ENCODE measurements at places on chromosomes 12 and 14. TPM values are rescaled to one million over a fixed set of nuclear protein-coding genes. Genes with fewer than 3 reads are reported as not detected.

- H3K4me1 ChIP-seq = peaks cover 20% of the 10 kb centered on the region
- H3K27me3 ChIP-seq = peaks cover 47% of the 10 kb centered on the region
- H3K4me3 ChIP-seq = peak overlapping the region; percentile 38
These were observed 122.0 kb downstream of the AACS start for GRCh38 chr12:125187148-125187745.

GRCh38 chr14:79836577-79836976, 374.7 kb downstream of the DIO2 start:
- no peak overlapping the region for H3K27ac ChIP-seq
- no peak for DNase-seq
- H3K36me3 ChIP-seq = no peaks in the 10 kb centered on the region
- H3K4me1 ChIP-seq = peaks cover 23% of the 10 kb centered on the region
- no peak overlapping the region for H3K4me3 ChIP-seq
- no peaks in the 10 kb centered on the region for H3K27me3 ChIP-seq

The POTEM gene
- total RNA-seq = not detected

The LRTM2 gene
- not detected for total RNA-seq

DNA sequence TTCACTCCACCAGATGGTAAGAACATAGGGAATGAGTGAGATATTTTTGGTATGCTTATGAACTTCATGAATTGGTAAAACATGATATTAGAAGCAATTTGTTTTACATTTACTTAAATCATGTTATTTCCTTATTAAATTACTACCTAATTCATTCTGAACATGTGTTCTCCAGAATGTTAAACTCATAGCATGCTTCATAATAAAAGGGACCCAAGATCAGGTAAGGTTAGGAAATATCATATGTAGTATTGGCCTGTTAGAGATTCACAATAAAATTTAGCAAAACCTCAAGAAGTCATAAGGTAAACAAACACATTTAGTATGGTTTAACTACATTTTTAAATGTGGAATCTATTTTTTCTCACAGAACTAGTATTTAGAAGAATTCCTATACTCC, 28.2 kb downstream of the PTPRQ start:
- DNase-seq = no peak
- no peak overlapping the region for H3K4me3 ChIP-seq
- no peaks in the 10 kb centered on the region for H3K27me3 ChIP-seq
- H3K27ac ChIP-seq = no peak overlapping the region

DNA sequence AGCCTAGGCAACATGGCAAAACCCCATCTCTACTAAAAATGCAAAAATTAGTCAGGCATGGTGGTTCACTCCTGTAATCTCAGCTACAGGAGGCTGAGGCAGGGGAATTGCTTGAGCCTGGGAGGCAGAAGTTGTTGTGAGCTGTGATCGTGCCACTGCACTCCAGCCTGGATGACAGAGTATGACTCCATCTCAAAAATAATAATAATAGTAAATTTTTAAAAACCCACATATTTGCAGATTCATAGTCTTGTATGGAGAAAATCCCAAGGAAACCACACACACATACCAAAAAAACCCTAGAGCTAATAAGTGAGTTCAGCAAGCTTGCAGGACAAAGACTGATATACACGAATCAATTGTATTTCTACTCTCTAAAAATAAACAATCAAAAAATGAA, 19.0 kb upstream of the MTHFD1 start:
- H3K27me3 ChIP-seq = no peaks in the 10 kb centered on the region
- H3K36me3 ChIP-seq = no peaks in the 10 kb centered on the region
- no peaks in the 10 kb centered on the region for H3K4me1 ChIP-seq
- no peak overlapping the region for H3K27ac ChIP-seq

DNA sequence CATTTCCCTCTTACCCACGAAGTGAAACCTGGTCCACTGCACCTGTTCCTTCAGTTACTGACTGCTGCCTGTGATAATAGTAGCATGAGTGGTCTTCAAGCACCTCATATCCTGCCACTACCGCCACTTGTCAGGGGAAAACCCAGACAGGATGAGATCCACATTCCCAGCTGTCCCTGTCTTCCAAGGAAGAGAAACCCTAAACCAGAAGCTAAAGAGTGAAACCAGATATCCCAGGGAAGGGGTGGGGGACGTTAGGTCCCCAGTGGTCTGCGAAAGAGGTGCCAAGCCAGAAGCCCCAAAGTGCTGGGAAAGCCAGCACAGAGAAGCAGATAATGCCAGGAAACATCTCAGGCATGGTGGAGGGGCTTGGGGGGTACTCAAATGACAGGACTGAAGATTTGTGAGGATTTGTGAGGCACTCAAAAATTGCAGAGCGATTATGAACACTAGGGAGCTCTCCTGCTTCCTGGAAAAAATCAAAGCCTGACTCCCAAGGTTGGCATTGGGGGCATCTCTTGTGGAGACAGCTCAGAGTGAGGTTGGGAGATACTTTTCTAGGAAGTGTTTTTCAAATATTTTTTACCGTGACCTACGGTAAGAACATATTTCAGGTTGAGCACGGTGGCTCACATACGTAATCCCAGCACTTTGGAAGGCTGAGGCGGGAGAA, 77.9 kb downstream of the TMEM30B start:
- DNase-seq = no peak
- no peak overlapping the region for H3K27ac ChIP-seq
- no peak overlapping the region for H3K4me3 ChIP-seq
- no peaks in the 10 kb centered on the region for H3K27me3 ChIP-seq
- H3K4me1 ChIP-seq = peaks cover 21% of the 10 kb centered on the region

GRCh38 chr12:20366776-20367409, 1.4 kb upstream of the PDE3A start:
- DNase-seq = no peak
- no peaks in the 10 kb centered on the region for H3K27me3 ChIP-seq
- H3K4me1 ChIP-seq = peaks cover 21% of the 10 kb centered on the region
- no peak overlapping the region for H3K27ac ChIP-seq
- no peaks in the 10 kb centered on the region for H3K36me3 ChIP-seq

DNA sequence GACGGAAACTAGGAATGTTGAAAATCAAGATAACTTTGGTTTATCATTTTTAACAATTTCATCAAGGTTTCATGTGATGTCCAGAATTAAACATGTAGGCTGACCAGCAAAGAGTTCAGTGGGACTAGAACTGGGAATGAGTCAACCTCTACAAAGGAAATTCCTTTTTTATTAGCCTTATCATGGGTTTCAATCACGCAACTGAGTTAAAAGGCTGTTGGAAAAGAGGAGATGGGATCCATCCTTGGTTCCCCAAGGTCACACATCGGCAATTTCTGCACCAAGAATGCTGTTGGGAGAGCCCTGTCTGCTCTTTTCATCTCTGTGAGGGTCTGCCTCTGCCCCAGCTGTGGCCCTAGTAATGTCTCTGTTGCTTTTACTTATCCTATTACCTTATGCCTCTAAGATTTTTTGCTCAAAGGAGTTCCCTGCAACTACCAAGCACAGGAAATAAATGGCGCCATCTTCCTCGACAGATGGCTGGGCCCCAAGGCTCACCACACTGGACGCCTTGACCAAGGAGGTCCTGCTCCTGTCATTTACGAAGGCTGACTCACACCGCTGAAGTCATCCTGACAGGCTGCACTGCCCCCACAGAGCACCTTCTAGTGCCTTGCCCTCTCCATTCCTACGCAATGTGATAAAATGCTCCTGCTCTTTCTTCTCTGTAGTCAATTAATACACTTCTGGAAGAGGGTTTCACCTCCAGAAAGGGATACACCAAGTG, 367.4 kb downstream of the GXYLT1 start:
- no peaks in the 10 kb centered on the region for H3K4me1 ChIP-seq
- no peaks in the 10 kb centered on the region for H3K36me3 ChIP-seq
- no peaks in the 10 kb centered on the region for H3K27me3 ChIP-seq
- no peak for DNase-seq
- H3K27ac ChIP-seq = no peak overlapping the region

The BCL2L2 gene
- 34.2 TPM for total RNA-seq

- no peaks in the 10 kb centered on the region for H3K4me1 ChIP-seq
- no peak overlapping the region for H3K4me3 ChIP-seq
- no peak for DNase-seq
These were observed 38.7 kb upstream of the PTCSC3 start for GRCh38 chr14:36215217-36215598.

DNA sequence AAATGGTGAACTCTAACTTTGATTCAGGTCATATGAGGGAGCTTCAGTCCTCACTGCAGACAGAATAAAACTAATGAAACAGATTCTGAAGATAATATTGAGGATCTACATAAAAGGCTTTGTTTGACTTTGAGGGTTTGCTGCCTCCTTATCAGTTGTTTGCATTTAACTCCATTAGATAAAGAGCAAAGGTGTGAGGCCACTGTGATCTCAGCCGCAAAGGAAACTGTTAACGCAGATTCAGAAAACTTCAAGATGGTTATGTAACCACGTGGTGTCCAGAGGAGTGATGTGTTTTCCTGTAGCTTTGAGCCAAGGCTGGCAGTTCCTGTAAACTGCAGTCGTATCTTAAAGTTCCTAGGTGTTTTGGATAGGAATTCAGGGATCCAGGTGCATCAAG, 67.8 kb downstream of the METTL25 start:
- H3K36me3 ChIP-seq = peaks cover 3% of the 10 kb centered on the region
- H3K4me3 ChIP-seq = no peak overlapping the region
- peaks cover 7% of the 10 kb centered on the region for H3K4me1 ChIP-seq
- H3K27ac ChIP-seq = no peak overlapping the region
- H3K27me3 ChIP-seq = no peaks in the 10 kb centered on the region

The KCNC2 gene
- total RNA-seq = not detected

DNA sequence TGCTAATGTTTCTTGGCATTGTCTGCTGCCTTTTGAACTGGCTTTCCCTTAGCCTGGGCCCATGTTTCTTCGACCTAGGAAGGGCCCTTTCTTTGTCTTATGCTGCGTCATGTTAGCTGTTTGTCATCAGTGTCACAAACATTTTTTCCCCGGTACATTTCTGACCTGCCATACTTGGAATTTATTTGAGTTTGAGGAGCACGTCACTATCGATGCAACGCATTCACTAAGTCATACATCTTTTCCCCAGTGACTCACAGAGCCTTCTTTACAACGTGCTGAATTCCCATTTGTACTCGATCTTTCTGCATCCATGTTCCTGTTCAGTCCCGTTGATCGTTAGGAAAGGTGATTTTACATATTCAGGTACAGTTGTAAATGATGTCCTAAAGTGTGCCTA, 56.2 kb upstream of the MMP17 start:
- no peak overlapping the region for H3K27ac ChIP-seq
- H3K36me3 ChIP-seq = peaks cover 21% of the 10 kb centered on the region
- H3K4me3 ChIP-seq = no peak overlapping the region
- no peaks in the 10 kb centered on the region for H3K27me3 ChIP-seq
- DNase-seq = no peak

GRCh38 chr12:112297188-112297587, 85.0 kb downstream of the HECTD4 start:
- H3K36me3 ChIP-seq = peaks cover 2% of the 10 kb centered on the region
- no peaks in the 10 kb centered on the region for H3K4me1 ChIP-seq
- H3K27ac ChIP-seq = no peak overlapping the region
- no peaks in the 10 kb centered on the region for H3K27me3 ChIP-seq
- DNase-seq = no peak
- no peak overlapping the region for H3K4me3 ChIP-seq

- DNase-seq = no peak
- peaks cover 4% of the 10 kb centered on the region for H3K27me3 ChIP-seq
- no peak overlapping the region for H3K27ac ChIP-seq
- H3K36me3 ChIP-seq = no peaks in the 10 kb centered on the region
- no peak overlapping the region for H3K4me3 ChIP-seq
These were observed 23.3 kb downstream of the CLEC1A start for GRCh38 chr12:10075451-10075850.

DNA sequence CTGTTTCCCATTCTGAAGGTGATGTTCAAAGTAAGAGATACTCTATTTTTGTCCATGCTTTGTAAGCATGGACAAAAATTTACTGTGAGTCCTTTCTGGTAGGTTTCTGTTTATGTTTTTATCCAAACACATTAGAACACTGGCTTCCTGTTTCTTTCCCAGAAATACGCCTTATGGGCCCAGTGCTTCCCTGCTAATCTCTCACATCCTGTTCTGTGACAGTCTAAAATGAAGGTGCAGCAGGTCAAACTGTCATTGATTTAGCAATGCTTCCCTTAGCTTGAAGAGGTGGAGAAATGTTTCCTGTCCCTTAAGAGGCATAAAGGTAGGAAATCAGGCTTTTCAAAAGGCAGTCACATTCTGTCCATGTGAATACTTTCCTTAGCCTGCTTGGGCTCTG, 305.6 kb downstream of the RPS29 start:
- H3K27me3 ChIP-seq = peaks cover 12% of the 10 kb centered on the region
- no peak overlapping the region for H3K27ac ChIP-seq
- DNase-seq = no peak
- H3K4me1 ChIP-seq = no peaks in the 10 kb centered on the region
- no peaks in the 10 kb centered on the region for H3K36me3 ChIP-seq
- no peak overlapping the region for H3K4me3 ChIP-seq

The SART3 gene
- total RNA-seq = 34.8 TPM

- H3K36me3 ChIP-seq = no peaks in the 10 kb centered on the region
- H3K27ac ChIP-seq = peak overlapping the region; percentile 84
- no peak overlapping the region for H3K4me3 ChIP-seq
- H3K27me3 ChIP-seq = no peaks in the 10 kb centered on the region
These were observed 726 bp downstream of the ZFHX2 start for GRCh38 chr14:23550812-23551265.

The CCDC175 gene
- total RNA-seq = not detected

DNA sequence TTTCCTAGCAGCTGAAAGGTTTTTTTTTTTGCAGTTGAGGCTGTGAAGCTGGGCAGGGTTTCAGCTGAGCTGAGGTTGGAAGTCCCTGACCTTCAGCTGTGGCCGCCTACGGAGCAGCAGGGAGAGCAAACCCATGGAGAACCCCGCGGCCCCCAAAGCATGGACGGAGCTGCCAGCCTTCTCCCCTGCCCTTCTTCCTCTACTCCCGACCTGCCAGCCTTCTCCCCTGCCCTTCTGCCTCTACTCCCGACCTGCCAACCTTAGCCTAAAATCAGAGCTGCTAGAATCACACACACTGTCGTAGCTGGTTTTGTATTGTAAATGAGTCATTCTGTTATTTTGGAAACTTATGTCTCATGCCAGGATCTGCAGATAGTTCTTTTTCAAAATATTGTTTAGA, 74.6 kb downstream of the PPP2R5C start:
- peak overlapping the region; percentile 91 for H3K27ac ChIP-seq
- no peak for DNase-seq
- H3K27me3 ChIP-seq = no peaks in the 10 kb centered on the region
- no peaks in the 10 kb centered on the region for H3K36me3 ChIP-seq

The KRT80 gene
- 10.7 TPM for total RNA-seq

DNA sequence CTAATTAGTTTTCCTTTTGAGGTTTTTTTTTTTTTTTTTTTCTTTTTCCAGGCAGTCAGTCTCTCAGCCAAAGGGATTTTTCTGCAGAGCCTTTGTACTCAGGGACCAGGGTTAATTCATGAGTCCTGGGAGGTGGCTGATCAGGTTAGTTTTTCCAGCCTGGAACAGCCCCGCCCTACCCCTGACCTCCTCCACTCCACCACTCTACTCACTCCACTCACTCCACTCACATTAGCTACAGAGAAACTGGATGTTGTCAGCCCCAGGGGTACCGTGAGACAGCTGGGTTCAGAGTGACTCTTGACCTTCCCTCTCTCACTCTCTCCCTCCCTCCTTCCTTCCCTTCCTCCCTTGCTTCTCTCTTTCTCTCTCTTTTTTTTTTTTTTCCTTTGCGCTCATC, 161.0 kb downstream of the CRADD start:
- peaks cover 5% of the 10 kb centered on the region for H3K4me1 ChIP-seq
- H3K27me3 ChIP-seq = no peaks in the 10 kb centered on the region
- no peaks in the 10 kb centered on the region for H3K36me3 ChIP-seq
- H3K4me3 ChIP-seq = no peak overlapping the region
